ENCODE measurements at places on chromosomes 5 and 9. TPM values are rescaled to one million over a fixed set of nuclear protein-coding genes. Genes with fewer than 3 reads are reported as not detected.

- H3K27ac ChIP-seq, result no peak overlapping the region
- H3K4me1 ChIP-seq, result peaks cover 1% of the 10 kb centered on the region
- H3K27me3 ChIP-seq, result no peaks in the 10 kb centered on the region
- H3K4me3 ChIP-seq, result no peak overlapping the region
- H3K36me3 ChIP-seq, result no peaks in the 10 kb centered on the region
These were observed 266.4 kb upstream of the FBXL7 start for GRCh38 chr5:15233566-15233965.

The IL3 gene
- total RNA-seq, result not detected

- H3K27me3 ChIP-seq, result no peaks in the 10 kb centered on the region
- no peak overlapping the region for H3K27ac ChIP-seq
- peaks cover 1% of the 10 kb centered on the region for H3K36me3 ChIP-seq
- peaks cover 19% of the 10 kb centered on the region for H3K4me1 ChIP-seq
- no peak overlapping the region for H3K4me3 ChIP-seq
These were observed 51.9 kb downstream of the MAPKAP1 start for GRCh38 chr9:125655066-125655633.

The LCN15 gene
- total RNA-seq, result 1.9 TPM

The LECT2 gene
- not detected for total RNA-seq

The FXN gene
- total RNA-seq, result 20.7 TPM

The TBC1D9B gene
- 139 TPM for total RNA-seq

DNA sequence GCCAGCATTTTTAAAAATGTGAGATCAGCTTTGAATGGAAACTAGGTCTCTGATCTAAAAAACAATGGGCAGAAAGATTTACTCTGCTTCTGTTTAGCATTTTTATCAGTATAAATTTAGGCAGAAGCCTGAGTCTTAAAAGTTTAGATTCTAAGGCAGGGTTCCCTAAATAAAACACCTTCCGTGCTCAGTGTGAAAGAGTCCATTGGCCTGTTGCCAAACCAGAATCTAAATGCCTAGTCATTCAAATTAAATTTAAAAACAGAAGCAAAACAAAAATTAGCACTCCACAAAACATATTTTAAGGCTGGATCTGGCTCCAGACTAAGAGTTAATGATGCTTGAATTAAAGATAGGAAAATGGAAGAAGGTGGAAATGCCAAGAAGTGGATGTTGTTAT, 4.5 kb downstream of the TYRP1 start:
- no peak for DNase-seq
- H3K27me3 ChIP-seq, result no peaks in the 10 kb centered on the region
- H3K4me1 ChIP-seq, result peaks cover 56% of the 10 kb centered on the region
- H3K4me3 ChIP-seq, result no peak overlapping the region

DNA sequence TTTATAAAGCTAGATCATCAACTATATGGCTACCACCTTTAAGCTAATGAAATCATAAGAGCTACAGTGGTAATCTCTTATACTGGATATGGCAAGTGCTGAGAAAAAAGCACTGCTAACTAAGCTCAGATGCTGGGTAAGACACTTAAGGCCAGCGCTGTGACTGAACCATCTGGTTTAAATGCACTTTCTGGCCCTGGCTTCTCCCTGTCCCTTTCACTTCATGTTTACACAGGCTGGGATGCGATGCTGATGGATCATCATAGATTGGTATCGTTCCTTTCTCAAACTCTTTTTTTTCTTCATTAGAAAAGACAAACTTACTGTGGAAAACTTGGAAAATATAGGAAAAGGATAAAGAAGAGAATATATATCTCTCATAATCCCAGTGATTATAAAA, 52.3 kb downstream of the KIF24 start:
- H3K27me3 ChIP-seq, result no peaks in the 10 kb centered on the region
- no peak overlapping the region for H3K27ac ChIP-seq
- DNase-seq, result no peak
- no peaks in the 10 kb centered on the region for H3K36me3 ChIP-seq

DNA sequence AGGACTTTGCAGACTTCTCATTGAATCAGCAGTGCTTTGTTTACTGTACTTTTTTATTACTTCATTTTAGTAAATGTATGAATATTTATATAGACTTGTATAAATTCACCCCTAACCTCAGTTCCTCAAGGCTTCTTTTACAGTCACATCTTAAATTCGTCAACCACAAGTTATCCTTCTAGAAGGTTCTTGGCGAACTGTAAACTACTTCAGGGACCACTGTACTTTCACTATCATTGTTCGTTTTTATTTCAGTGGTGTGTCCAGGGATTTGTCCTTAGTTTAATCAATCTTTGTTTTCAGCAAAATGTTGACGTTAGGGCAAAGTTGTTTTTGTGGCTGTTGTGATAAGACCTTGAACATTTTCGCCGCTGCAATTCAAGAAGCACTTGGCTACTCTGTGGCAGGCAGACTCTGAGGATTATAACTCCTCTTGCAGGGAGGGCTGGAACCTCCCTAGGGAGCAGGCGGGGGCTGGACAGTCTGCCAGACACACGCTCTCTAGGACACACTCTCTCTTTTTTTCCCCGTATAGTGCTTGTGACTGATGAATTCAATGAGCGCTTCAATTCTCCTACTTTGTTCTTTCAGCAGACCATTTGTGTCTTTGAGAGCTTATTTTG, 252.8 kb downstream of the FBXL7 start:
- DNase-seq, result no peak
- peak overlapping the region; percentile 56 for H3K4me3 ChIP-seq
- peaks cover 39% of the 10 kb centered on the region for H3K4me1 ChIP-seq
- no peaks in the 10 kb centered on the region for H3K27me3 ChIP-seq

GRCh38 chr5:53994148-53994547, 316.2 kb downstream of the ARL15 start:
- H3K27ac ChIP-seq, result no peak overlapping the region
- DNase-seq, result no peak
- H3K27me3 ChIP-seq, result no peaks in the 10 kb centered on the region
- no peak overlapping the region for H3K4me3 ChIP-seq
- H3K4me1 ChIP-seq, result peaks cover 8% of the 10 kb centered on the region

DNA sequence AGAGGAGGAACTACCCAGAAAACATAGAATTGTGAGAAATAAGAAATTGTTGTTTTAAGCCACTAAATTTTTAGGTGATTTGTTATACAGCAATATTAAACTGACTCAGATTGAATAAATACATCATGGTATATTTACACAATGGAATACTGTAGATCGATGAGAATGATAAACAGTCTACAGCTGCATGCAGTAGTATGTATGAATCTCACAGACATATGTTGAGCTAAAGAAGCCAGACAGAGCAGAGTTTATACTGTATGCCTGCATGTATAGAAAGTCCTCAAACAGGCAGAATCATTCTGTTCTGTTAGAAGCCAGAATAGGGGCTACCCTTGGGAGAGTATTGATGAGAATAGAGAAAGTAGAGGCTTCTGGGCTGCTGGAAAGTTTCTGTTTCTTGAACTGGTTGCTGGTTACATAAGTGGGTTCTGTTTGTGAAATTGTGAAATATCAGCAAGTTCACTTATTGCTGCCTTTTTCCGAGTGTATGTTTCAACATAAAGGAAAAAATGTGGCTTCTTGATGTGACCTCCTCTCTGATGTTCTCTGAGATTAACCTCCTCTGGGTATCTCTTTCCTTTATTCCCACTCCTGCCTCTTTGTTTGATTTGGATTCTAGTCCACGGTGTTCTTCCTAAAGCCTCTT, 9.6 kb downstream of the KIAA1958 start:
- H3K4me1 ChIP-seq, result no peaks in the 10 kb centered on the region
- H3K27me3 ChIP-seq, result no peaks in the 10 kb centered on the region

GRCh38 chr9:89175828-89176261, 2.8 kb downstream of the SHC3 start:
- no peak for DNase-seq
- H3K4me3 ChIP-seq, result no peak overlapping the region
- no peaks in the 10 kb centered on the region for H3K36me3 ChIP-seq
- no peak overlapping the region for H3K27ac ChIP-seq
- peaks cover 80% of the 10 kb centered on the region for H3K27me3 ChIP-seq

- H3K4me3 ChIP-seq, result peak within 1 kb of the TSS; percentile 80
- H3K27ac ChIP-seq, result peak within 1 kb of the TSS; percentile 97
- peaks cover 7% of the 10 kb centered on the region for H3K27me3 ChIP-seq
- H3K36me3 ChIP-seq, result peaks cover 3% of the 10 kb centered on the region
- peak; percentile 68 for DNase-seq
- H3K4me1 ChIP-seq, result peaks cover 32% of the 10 kb centered on the region
These were observed at the start of gene ASS1 for GRCh38 chr9:130444565-130445221. Gene ASS1 (plus strand): TSS chr9:130444961. CDS start chr9:130452229, 7,268 bp downstream.

The CYSTM1 gene
- 10.0 TPM for total RNA-seq

- no peak overlapping the region for H3K4me3 ChIP-seq
- H3K4me1 ChIP-seq, result peaks cover 50% of the 10 kb centered on the region
These were observed 164.1 kb upstream of the MPDZ start for GRCh38 chr9:13443346-13444244.

DNA sequence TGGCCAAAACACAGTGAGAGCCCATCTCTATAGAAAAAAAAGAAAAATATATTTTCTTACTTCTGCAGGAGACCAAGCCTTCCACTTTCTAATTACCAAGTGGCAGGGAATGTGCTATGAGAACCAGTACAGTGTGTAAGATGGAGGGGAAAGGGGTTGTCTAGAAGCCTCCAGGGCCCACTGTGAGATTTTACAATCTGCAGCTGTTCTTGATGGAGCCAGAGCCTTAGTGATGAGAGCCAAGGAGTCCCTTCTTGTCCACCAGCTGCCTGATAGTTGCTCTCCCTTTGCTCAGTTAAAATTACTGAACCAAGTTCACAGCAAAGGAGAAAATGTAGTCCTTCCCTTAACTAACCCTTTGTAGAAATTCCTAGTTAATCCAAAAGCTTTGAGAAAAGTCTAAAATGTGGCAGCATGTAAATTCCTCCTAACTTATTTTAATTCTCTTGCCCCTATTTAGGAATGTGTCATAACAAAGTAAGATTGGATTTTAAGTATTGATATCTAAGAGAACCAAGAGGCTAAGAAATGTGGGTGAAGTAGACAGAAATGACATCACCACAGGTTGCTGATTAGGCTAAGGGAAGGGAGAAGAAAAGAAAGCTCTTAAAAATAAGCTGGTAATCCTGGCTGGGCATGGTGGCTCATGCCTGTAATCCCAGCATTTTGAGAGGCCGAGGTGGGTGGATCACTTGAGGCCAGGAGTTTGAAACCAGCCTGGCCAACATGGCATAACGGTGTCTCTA, 19.3 kb downstream of the SRP19 start:
- H3K36me3 ChIP-seq, result peaks cover 12% of the 10 kb centered on the region
- no peak overlapping the region for H3K27ac ChIP-seq
- H3K4me3 ChIP-seq, result no peak overlapping the region
- DNase-seq, result no peak
- no peaks in the 10 kb centered on the region for H3K27me3 ChIP-seq

The INSL4 gene
- total RNA-seq, result not detected

GRCh38 chr9:90290716-90291485, 351.7 kb downstream of the DIRAS2 start:
- DNase-seq, result no peak
- no peak overlapping the region for H3K27ac ChIP-seq
- H3K4me3 ChIP-seq, result no peak overlapping the region
- H3K36me3 ChIP-seq, result no peaks in the 10 kb centered on the region

DNA sequence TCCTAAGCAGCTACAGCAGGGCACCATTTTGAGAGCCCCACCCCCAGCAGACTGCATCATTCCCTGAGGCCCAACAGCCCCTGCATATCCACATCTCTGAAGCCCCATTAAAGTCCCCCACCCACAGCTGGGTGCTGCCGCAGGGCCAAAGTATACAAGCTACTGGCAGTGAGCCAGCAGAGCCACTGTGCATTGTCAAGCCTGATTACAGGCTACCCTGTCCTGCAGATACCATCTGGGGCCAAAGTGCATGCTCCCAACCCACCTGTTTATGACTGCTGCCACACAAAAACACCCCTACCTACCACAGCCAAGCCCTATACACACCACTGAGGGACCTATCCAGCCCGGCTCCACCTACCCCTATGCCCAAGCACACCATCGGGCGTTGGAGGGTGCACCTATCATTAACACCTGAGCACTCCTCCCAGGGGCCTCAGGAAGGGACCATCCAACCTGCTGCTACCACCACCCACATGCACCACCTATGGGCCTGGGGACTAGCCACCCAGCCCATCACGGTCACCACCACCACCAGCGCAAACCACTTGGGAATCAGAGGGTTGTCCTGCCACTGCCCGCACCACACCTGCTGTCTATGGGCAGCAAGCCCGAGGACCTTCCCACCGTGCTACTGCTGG, 105.0 kb downstream of the PLPP1 start:
- H3K27ac ChIP-seq, result no peak overlapping the region
- no peaks in the 10 kb centered on the region for H3K27me3 ChIP-seq
- no peak overlapping the region for H3K4me3 ChIP-seq
- peaks cover 66% of the 10 kb centered on the region for H3K36me3 ChIP-seq
- DNase-seq, result no peak

DNA sequence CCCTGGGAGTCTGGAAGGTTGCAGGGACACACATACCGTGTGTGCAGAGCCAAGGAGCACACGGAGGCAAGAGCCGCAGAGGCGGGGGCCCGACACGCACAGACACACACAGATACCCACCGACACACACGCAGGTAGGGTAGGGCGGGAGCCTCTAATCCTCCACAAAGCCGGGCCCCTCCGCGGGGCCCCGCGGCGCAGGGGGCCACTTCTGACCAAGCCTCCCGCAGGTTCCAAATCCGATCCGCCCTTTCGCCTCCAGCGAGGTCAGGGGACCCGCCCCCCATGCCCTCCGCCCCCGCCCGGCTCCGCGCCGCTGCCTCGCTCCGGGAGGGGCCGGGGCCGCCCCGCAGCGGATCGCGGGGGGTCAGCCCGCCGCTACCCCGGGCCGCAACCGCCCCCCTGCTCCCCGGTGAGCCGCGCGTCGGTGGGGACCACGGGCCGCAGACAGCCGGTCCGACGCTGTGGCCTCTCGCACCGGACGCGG, 1.4 kb upstream of the LMX1B start:
- H3K4me1 ChIP-seq, result peaks cover 26% of the 10 kb centered on the region
- H3K27ac ChIP-seq, result no peak overlapping the region
- no peaks in the 10 kb centered on the region for H3K36me3 ChIP-seq

GRCh38 chr5:56696900-56697299, 118.4 kb upstream of the MAP3K1 start:
- H3K27ac ChIP-seq, result peak overlapping the region; percentile 89
- DNase-seq, result no peak
- no peaks in the 10 kb centered on the region for H3K27me3 ChIP-seq
- no peaks in the 10 kb centered on the region for H3K36me3 ChIP-seq
- H3K4me1 ChIP-seq, result peaks cover 29% of the 10 kb centered on the region

The LRRC70 gene
- 1.7 TPM for total RNA-seq

DNA sequence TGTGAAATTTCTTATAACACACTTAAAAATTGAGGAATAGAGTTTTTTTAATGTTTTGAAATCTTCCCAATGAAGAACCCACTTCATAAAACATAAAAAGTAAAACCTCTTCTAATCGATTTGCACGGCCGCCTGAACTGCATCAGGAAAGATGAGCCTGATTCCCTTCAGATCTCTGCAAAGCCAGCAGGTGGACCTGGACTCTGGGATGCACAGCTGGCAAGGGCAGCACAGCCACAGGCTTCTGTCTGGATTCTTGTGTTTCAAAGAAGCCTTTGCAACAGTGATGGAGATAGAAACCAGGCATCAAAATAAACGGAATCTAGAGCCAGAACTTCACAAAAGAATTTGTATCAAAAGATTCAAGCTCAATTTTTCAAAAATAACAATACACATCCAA, 36.0 kb upstream of the SPATA31C2 start:
- H3K36me3 ChIP-seq, result no peaks in the 10 kb centered on the region
- peaks cover 8% of the 10 kb centered on the region for H3K4me1 ChIP-seq
- no peak overlapping the region for H3K27ac ChIP-seq
- no peaks in the 10 kb centered on the region for H3K27me3 ChIP-seq

The RALGPS1 gene
- 26.9 TPM for total RNA-seq

The NIM1K gene
- total RNA-seq, result 0.22 TPM

- H3K4me3 ChIP-seq, result no peak overlapping the region
- no peaks in the 10 kb centered on the region for H3K36me3 ChIP-seq
- no peaks in the 10 kb centered on the region for H3K27me3 ChIP-seq
- no peak for DNase-seq
- peaks cover 40% of the 10 kb centered on the region for H3K4me1 ChIP-seq
- peak overlapping the region; percentile 73 for H3K27ac ChIP-seq
These were observed 50.2 kb downstream of the PPP2R2B start for GRCh38 chr5:146828385-146828784.
